GM23248 (cell line): ENCODE measurements at places on chromosomes 5 and 9. TPM values are rescaled to one million over a fixed set of nuclear protein-coding genes. Genes with fewer than 3 reads are reported as not detected.

Gene ANKRD18B
- 0.11 TPM in 1 of 2 replicates, not detected in the other for total RNA-seq

Gene SPINK1
- not detected in 2 replicates for total RNA-seq

Gene RXRA
- 26.1 and 34.8 TPM in 2 replicates for total RNA-seq

Gene SV2C
- not detected in 2 replicates for total RNA-seq

- H3K4me3 ChIP-seq: no peak overlapping the region
- no peaks in the 10 kb centered on the region for H3K4me1 ChIP-seq
- no peak for DNase-seq
- no peaks in the 10 kb centered on the region for H3K27me3 ChIP-seq
- H3K27ac ChIP-seq: no peak overlapping the region
These were observed 405.8 kb upstream of the ADAMTS16 start for GRCh38 chr5:4734348-4734747.

DNA sequence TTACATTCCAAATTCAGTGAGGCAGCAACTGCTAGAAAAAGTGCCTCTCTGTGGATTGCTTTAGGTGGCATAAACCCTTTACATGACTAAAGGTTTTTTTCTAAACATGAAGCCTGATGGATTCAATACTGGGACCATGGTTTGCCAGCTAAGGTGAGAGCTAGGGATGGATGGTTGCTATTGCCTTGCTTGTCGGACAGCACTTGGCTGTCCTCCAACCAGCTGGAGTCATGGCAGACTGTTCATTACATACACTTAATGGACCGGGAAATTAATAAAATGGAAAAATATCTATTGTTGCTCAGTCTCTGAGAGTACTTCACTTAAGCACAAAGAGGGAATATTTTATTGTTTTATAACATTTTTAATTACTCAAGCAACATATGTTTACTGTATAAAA is 116.9 kb upstream of the TRPC7 start:
- no peak overlapping the region for H3K27ac ChIP-seq
- H3K4me1 ChIP-seq: no peaks in the 10 kb centered on the region
- no peaks in the 10 kb centered on the region for H3K27me3 ChIP-seq
- no peak overlapping the region for H3K4me3 ChIP-seq
- no peaks in the 10 kb centered on the region for H3K36me3 ChIP-seq

- peaks cover 54% of the 10 kb centered on the region for H3K36me3 ChIP-seq
- peak overlapping the region; percentile 91 for H3K27ac ChIP-seq
- no peak overlapping the region for H3K4me3 ChIP-seq
- DNase-seq: peak; percentile 59
These were observed 71.4 kb downstream of the LRSAM1 start for GRCh38 chr9:127522727-127523126.
